ENCODE measurements at places on chromosomes 16 and 17.

- no peak for DNase-seq
Observed at GRCh38 chr17:50240851-50241250, 33.4 kb upstream of the TMEM92 start.

DNA sequence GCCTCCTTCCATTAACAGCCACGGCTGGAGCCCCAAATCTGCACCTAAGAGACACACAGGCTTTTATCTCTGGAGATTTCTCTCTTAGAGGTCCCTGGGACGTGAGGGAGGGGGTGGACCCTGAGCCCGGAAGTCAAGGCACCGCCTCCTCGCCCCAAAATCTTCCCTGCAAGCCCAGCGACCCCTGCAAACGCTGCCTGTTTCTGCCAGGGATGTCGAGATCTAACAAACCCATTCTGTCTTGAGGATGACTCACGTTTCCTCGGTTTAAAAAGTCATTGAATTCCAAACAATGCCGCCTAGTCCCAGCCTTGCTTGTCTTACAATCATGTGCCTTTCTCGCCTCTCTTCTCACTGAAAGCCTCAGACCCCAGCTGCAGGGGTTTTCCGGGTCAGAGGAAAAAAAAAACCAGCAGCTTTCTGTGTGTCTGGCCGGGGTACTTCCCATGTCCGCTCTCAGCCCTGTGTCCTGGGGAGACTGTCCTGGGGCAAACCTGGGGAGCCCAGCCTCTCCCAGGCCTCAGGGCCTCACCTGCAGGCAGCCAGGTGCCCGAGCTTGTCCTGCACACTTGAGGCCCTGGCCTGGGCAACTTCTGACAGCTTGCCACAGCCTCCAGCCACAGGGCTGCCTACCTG lies 15.4 kb downstream of the ARL2BP start:
- DNase-seq = no peak

GRCh38 chr17:82534401-82534812 lies 14.9 kb downstream of the FOXK2 start:
- DNase-seq = no peak

DNA sequence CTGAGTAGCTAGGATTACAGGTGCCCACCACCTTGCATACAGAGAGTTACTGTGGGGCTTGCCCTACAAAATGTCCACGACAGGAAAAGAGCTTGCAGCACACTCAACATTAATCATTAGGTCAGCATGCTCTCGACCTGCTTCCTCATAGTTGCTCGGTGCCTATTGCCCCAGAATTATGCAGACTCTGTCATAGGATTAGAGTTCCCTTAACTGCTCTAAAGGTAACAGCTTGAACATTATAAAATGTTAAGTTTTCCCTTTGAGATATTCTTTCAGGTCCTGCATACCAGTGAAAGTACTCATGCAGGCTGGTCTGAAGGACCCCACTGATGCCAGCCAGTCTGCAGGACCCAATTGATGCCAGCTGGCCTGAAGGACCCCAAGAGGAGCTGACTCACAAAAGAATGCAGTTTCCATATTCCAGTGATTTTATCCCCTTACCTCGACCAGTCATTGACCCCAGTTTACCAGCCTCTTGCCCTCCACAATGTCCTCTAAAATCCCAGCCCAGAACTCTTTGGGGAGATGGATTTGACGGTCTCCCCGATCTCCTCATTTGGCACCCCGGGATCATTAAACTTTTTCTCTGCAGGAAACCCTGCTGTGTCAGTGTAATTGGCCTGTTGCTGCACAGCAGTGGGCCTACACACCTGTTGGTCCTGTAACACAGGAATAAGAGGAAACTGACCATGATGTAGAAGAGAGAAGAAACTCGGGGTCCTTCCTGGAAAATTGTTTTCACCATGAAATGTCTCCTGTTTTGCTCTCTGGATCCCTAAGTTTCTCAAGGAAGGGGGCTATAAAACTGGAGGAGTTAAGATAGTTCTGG lies 10.6 kb downstream of the ICAM2 start:
- DNase-seq = no peak

DNA sequence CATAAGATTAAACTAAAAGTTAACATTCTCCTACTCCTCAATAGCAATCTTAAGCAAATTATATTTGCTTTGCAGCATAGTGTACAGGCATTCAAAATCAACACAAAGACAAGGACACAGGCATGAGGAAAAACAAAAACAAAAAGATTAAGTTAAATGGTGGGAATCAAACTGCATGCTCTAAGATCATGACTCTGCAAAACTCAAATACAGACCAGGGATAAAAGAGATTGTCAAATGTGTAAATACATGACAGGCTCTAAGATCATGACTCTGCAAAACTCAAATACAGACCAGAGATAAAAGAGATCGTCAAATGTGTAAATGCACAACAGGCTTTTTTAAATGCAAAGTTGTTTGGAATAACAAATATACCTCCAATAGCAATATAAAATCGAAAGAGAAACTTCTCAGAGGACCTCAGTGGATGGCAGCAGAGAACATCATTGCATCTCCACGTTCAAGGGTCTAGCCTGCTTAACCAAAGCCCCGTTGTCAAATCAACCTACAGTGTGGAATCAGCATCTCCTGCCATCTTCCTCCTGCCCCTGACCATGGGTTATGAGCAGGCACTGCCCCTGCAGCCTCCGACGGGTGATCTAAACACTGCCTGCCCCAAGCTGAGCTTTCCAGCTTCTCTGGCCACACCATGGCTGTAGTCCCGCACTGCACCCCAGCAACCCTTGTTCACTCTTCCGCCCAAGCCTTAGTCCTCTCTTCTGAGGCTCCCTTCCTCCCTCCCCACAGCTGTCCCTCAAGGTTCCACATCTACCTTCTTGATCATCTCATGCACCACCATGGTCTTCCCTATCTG lies 446.1 kb downstream of the SOX9 start:
- DNase-seq = no peak

- DNase-seq = no peak
Observed at GRCh38 chr17:80339118-80339517, 75.8 kb upstream of the ENDOV start.

- no peak for DNase-seq
Observed at GRCh38 chr17:4146641-4147040, 3.6 kb downstream of the CYB5D2 start.

- DNase-seq = no peak
Observed at GRCh38 chr16:77399546-77399945, 35.3 kb downstream of the ADAMTS18 start.

DNA sequence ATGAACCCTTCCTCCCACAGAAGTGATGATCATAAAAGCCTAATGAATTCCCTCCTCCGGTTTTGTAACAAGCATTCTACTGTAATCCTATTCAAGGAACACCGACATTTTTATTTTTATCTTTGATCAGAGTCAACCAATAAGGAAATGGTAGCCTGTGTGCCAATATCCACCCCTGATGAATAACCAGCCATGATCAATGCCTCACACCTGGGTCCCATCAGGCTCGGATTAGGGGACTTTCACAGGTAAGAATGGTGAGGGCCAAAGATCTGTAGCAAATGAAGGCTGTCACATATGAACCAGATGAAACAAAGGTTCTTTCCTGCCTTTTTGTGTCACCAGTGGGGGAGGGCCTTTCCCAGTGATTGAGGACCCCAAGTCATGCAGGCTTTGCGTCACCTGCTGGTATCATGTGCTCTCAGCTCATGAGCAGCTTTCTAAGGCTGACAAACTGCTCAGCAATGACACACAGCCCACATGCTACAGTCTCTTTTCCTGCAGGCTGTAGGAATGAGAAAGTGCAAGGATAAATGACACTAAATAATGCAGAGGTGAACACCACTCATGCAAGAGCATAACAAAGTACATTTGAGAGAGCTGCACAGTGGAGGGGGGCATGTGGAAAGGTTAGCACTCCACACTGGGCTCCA lies 34.9 kb downstream of the TOM1L2 start:
- DNase-seq = no peak

DNA sequence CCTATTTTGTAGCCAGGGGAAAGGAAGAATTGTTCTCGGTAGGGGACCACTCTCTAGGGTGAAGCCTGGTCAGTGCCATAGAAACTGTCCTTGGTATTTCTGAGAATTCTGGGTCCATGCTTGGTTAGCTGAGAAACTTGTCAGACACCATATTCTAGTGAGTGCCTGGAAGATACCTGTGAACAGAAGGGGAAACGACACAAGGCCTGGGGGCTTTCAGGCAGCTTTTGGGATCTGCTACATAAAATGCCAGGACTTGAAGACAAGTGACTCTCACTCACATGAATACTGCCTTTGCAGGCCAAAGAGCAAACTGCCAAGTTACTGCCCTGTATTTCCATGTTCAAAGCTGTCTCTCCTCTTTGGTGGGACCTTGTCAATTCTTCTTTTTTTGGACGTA lies 18.3 kb downstream of the ODF4 start:
- no peak for DNase-seq

- DNase-seq = no peak
Observed at GRCh38 chr17:864315-864714, 82.2 kb downstream of the MRM3 start.

DNA sequence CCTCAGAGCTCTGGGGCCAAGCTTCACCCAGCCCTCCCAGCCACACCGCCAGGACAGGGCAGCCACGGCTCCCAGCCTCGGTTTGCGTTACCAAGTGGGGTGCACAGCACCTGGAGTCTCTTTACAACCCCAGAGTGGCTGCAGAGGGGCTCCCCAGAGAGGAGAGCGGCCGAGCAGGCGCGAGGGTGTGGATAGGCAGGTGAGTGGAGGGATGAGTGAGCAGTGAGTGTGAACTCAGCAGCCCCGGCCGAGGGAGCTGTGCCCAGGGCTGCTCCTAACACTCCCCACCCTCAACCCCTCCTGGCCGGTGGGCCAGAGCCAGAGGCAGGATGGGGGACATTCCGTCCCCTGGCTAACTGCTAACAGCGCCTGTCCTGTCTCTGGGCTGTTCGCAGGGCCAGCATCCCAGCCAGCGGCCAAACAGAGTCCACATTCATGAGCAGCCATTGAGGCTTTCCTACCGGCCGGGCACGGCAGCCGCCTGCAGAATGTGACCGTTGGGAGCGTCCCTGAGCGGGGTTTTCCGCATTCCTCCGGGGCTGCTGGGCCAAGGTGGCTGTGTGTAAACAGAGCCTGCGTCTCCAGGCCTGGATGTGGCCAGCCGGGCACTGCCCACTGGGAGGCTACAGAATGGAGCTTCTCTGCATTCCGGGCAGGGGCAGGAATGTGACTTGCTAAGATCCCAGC lies 5.3 kb downstream of the ZNF469 start:
- no peak for DNase-seq

DNA sequence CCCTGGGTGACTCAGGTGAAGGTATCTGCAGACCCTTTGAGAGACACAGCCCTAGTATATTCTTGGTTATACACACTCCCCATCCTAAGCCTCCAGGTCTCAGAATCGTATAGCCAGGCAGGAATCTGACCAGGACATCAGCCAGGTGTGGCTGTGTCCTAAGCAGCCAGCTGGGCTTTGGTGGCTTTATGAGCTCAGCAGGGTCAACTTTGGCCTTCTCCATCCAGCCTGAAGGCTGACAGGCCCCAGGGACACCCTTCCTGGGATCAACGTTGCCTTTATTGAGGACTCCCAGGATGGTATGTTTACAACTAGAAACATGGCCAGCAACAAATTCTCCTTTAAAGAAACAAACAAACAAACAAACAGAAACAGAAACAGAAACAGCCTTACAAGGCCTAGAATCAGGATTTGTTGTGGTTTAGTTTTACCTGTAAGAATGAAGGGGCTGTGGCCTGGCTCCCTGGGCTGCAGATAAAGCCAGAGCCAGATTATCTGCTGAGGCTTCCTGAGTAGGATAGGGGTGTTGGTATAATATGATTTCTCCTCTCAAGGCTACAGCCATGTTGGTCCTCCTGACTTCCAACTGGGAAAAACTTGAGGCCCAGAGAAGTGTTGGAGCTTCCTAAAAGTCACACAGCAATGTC lies 8.5 kb downstream of the KIF19 start:
- no peak for DNase-seq

- DNase-seq = no peak
Observed at GRCh38 chr16:86971251-86971650, 345.9 kb downstream of the C16orf95 start.

DNA sequence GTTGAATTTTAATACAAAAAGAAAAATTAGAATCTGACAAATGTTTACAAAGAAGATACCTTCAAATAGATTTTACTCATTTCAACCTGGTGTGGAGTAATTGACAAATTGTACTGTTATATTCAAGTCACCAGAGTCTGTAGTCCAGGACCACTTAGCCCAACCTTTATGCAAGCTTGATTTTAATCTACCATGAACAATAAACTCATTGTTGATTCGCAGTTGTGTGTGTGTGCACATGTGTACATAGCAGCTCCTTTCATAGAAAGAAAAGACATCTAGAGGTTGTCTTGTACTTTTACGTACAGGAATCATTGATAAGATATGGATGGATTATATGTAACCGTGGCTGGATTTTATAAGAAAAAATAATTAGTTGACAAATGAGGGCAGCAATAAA lies 20.7 kb upstream of the LRRC37A start:
- DNase-seq = no peak

DNA sequence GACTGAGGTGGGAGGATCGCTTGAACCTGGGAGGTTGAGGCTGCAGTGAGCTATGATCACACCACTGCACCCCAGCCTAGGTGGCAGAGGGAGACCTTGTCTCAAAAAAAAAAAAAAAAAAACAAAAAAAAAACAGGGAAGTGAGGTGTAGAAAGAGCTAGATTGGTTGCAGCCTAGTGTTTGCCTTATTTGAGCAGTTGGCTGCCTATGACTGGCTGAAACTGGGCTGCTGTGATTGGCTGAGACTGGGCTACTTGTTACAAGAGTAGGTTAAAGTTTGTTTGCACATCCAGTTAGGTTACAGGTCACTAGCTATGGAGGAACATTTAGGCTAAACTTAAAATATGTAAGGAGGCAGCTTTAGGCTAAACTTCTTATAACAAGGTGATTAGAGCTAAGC lies 5.7 kb downstream of the DHRS7B start:
- DNase-seq = no peak

DNA sequence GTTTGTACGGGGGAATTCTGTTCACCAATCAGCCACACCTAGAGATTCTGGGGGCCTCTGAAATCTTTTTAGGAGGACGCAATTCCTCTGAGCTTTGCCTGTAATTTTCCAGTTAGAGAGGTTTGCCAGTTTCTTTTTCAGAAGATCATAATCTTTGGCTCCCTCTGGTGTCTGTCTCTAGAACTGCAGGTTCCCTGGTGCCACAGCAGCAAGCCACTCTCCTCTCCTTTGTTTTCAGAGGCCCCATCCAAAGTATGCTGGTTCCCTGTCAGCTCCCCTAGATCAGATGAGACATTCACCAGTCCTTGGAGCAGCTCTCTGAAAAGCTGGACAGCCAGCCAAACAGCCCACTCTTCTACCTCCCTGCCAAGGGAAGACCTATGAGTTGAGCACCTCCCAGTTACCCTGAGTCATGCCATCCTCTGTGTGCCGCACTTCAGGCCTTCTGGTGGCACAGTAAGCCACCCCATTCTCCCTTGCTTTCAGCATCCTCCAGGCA lies 36.1 kb downstream of the RNF112 start:
- peak; percentile 49 for DNase-seq

DNA sequence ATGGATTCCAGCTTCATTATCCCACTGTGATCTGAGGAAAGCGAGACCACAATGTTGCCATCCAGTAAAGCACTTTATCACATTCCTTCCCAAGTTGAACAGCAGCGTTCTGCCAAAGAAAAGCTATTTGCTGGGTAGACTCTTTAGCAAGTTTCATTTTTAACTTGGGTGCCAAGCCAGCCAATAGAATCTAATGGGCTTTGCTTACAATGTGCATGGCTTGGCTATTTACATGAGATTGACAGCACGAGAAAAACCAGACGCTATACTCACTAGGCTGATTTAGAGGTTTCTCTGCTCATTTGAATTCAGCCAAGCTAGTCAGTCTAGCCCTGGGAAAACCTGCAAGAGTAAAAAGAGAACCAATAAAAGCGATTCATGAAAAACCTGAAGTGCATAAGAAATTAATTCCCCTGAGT lies 108.9 kb downstream of the CDH13 start:
- DNase-seq = no peak

All from cerebellar nuclear complex (tissue), 1 donor.